Right lung (tissue), 10 donors: ENCODE measurements at places on chromosomes 13 and 19. TPM values are rescaled to one million over a fixed set of nuclear protein-coding genes. Genes with fewer than 3 reads are reported as not detected.
A peak's percentile ranks its signal among the peaks of the same experiment; 100 is the strongest.

The CBARP gene
- polyA plus RNA-seq = 2.5 TPM

- DNase-seq = no peak
Observed at GRCh38 chr13:32949820-32950219, 66.4 kb upstream of the KL start.

The DENND1C gene
- 17.3 TPM for polyA plus RNA-seq

DNA sequence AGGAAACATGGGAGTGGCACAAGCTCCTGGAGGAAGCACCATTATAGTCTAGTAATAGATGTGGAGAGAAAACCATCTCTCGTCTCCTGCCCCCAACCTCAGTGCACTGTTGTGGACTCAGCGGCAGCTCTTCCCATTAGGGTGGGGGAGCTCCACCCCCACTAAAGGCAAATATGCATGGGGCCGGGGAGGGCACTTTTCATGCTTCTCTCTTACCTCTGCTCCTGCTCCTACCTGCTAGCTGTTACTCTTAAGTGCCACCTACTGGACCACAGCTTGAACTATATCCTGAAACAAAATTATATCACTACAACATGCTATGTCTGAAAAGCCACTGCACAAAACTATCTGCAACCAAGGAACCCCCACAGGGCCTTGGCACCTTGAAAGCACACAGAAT is 112.6 kb upstream of the DACH1 start:
- no peak for DNase-seq

DNA sequence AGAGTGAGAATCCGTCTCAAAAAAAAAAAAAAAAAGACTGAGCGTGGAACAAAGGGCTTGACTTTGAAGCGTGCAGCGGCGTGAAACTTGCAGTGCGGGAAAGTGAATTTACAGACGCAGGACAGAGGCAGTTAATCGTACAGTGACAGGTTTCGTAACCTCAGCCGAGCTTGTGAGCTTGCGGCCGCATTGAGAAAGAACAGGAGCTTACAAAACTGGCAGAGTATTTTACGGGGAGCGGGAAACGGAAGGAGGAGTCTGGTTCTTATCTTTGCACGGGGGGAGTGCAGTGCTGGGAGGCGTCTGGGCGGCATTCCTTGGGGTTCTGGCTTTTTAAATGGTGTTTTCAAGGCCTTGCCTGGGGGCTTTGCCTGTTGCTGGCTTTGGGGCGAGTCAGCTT is 6.0 kb upstream of the BSG start:
- peak; percentile 46 for DNase-seq

DNA sequence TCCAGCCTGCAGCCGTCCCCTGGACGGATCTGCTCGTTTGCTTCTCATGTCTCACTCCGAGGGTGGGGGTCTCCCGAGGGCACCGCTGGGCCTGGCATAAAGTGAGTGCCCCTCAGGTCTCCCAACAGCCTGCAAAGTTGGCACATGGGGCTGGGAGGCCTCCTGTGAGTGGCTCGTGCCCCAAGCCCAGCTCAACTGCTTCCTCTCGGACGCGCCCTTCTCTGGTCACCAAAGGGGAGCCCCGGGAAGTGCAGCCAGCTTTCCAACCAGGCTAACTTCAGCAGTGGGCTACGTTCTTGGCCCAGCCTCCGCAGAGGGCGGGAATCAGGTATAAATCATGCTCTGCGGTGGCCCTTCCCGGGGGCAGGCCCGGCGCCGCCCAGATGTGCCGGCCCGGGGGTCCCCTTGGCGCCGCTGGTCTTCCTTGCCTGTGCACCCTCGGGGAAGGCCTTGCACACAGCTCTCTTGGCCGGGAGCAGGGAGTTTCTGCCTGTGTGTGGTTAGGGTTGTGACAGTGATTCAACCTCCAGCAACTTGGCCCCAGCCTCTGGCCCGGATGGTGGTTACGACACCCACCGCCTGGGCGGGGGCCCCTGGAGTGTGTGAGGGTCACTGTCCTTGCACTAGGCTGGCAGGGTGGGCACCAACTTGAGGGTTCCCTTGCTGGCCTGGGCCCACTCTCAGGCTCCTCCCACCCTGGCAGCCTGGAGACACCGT is 20.7 kb downstream of the CEBPG start:
- DNase-seq = no peak

DNA sequence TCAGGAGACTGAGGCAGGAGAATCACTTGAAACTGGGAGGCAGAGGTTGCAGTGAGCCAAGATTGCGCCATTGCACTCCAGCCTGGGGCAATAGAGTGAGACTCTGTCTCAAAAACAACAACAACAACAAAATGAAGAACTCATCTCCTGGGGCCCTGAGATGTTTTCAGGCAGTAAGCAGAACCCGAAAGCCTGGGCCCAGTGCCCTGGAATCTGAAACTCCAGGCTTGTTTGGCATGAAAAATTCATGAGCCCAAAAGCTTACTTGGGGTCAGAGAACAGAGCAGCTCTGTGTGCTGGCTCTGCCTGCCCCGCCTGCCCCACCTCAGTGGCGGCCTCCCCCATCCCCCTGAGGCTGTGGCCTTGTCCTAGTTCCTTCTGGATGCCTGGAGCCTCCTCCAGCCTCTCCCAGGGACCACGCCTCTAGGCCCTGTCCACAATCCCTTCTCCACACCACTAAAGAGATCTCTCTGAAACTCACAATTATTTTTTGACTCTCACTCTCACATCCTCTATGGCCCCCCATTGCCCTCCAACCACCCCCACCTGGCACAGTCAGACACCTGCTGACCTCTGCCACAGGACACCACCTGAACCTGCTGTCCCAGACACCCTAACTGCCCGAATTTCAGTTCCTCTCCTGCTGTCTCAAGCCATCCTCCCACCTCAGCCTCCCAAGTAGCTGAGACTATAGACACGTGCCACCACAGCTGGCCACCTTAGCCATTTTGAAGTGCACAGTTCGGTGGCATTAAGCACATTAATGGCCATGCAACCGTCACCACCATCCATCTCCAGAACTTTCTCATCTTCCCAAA is 6.9 kb upstream of the AP1M2 start:
- no peak for DNase-seq

DNA sequence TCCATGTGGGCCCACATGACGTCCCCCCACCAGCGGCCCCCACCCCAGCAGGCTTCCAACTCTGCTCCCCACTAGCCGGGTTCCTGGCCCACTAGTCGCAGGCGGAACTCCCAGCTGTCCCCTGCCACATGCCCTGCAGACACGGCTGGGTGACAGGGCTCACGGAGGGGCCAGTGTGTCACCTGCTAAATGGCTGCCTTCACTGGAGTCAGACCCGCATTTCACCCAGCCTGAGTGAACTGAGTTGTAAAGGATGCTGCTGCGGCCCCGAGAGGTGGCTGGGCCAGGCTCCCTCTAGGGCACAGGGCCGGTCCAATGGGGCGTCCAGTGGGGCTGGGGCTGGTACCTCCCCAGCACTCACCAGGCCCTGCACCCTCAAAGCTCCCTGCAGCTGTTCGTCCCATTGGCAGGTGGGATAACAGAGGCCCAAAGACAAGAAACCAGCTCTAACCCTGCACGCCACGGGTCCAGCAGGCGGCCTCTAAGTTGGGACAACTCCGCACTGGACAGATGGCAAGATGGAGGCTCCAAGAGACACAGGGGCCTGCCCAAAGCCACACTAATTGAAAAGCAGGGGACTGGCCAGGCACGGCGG is 3.2 kb downstream of the LMNB2 start:
- DNase-seq = no peak

DNA sequence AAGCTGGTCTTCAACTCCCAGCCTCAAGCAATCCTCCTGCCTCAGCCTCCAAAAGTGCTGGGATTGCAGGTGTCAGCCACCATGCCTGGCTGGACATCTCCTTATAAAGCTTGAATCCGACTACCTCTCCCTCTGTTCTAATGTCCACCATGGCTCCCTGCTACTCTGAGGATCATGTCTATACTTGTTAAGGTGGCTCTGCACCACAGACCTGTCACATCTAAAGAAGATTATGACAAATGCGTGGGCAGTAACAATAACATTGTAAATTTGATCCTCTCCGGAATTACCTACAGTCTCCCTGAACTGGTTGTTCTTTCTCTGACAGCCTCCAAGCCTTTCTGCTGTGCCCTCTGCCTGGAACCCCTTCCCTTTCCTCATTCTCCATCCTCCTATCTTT is 1.8 kb downstream of the NXNL1 start:
- no peak for DNase-seq

The ZNF738 gene
- 47.6 TPM for polyA plus RNA-seq

The DGKH gene
- polyA plus RNA-seq = 12.3 TPM

DNA sequence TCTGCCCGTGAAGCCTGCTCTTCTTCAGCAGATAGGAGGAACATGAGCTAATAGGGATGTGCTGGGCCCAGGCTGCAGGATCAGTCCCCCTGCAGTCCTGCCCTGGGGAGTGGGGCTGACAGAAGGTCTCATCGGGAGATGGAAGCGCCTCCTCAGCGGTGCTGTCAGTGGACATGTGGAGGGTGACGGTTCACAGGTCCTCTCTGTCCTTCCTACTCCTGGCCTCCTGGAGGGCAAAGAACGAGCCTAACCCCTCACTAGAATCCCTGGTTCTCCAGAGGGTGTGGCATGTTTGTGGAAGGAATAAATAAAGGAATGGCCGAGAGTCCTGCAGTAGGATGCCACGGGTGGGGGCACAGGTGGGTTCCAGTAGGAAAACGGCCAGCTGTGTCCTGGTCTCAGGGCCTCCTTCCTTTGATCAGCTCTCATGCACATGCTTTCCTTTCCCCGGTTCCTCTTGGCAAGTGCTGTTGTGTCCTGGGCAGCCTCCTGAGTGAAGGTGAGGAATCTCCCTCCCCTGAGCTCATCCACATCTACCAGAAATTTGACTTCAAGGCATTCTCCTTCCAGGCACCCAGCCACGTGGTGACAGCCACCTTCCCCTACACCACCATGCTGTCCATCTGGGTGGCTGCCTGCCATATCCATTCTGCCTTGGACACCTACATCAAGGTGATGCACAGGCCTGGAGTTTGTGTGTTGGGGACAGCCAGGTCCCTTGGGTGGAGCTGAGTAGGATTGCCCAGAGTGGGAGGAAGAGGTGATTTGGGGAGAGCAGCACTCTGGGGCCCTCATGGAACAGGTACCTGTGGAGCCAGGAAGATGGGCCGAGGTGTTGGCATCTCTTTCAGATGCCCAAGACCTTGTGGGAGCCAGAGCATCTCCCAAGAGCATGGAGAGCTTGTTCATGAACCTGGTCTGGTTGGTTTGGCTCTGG is 28.6 kb upstream of the ZNF492 start:
- DNase-seq = no peak

DNA sequence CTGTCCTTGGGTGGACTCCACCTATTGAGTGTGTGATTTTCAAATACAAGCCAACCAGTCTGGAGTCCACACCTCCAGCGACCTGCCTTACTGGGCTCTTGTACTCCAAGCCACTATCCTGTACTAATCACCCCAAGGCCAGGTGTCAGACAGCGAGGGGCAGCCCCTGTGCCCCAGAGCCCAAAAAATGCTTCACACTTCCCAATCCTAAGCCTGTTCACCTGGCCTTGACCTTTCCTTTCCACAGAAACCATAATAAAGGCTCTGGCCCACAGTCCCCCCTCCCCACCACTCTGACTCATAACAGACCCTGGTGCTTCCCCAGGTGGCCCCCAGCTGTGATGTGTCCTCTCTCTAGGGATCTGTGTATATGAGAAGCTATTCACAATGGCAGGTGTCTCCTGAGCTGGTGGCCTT is 3.9 kb downstream of the CD209 start:
- DNase-seq = no peak

The CLDND2 gene
- polyA plus RNA-seq = 1.6 TPM

GRCh38 chr13:27053210-27053884 is 118.3 kb downstream of the USP12 start:
- no peak for DNase-seq

DNA sequence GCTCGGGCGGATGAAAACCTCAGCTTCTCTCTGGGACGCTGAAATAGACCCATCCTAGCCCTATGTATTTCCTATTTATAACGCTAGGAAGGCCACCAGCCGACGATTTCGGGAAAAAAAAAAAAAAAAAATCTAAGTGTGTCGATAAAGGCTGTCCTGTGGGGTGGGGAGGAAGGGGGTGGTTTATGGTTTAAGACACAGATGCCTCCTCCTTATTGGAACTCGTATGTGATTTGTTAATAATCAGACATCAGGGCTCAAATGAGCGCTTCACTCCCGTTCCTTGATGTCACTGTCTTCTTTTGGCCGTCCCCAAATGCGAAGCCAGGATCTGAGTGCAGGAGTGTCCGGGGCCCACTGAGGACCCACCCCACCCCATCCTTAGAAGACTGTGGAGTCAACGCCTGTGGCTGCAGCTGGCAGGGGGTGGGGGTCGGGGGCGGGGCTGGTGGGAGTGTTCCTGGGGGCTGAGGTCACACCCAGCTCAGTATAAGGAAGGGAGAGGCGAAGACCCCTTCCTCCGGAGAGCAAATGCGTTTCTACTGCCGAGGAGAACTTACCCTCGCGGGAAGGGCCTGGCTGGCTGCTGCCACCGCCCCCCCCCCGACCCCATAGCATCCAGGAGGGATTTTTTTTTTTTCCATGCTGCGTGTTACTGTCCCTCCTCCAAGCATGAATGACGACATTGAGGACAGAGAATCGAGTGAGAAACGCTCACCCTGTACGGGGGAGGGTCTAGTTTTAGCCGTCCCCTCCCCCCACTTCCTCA is 971 bp downstream of the ATCAY start:
- DNase-seq = no peak

- peak; percentile 36 for DNase-seq
Observed at GRCh38 chr13:70568571-70568970, 460.3 kb upstream of the KLHL1 start.

- DNase-seq = peak; percentile 89
Observed at GRCh38 chr19:13849991-13850909, 26.7 kb upstream of the NANOS3 start.

GRCh38 chr19:52094526-52095130 is 937 bp downstream of the ZNF841 start:
- peak; percentile 1 for DNase-seq

The DHDH gene
- 1.0 TPM for polyA plus RNA-seq

DNA sequence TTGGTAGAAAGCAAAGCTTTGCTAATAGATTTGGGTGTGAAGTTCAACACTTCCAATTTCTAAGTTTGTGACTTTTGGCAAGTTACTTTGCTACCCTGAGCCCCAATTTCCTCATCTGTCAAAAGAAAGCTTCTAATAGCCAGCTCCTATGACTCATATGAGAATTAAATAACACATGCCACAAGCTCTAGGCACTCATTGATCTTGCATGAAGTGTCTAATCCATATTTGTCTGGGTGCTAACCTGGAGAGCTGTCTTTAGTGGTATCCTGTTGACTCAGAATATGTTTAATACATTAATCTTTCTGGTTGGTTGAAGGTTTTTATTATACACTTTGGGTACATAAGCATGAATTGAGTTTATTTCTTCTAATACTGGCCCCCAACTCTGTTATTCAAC is 188.8 kb downstream of the POSTN start:
- DNase-seq = no peak
